Keratinocyte (primary cell): ENCODE measurements at places on chromosomes 12 and 14. TPM values are rescaled to one million over a fixed set of nuclear protein-coding genes. Genes with fewer than 3 reads are reported as not detected.
A peak's percentile ranks its signal among the peaks of the same experiment; 100 is the strongest.

CFL2 gene
- 12.3 to 30.5 TPM (median 28.4 TPM) in 3 replicates for polyA plus RNA-seq

RNASE3 gene
- polyA plus RNA-seq, result not detected in 3 replicates

OTX2 gene
- polyA plus RNA-seq, result not detected in 3 replicates

KRT78 gene
- polyA plus RNA-seq, result 0.49 to 1.7 TPM (median 0.96 TPM) in 3 replicates

CDCA4 gene
- polyA plus RNA-seq, result 29.8 to 48.7 TPM (median 35.7 TPM) in 3 replicates

KRT77 gene
- polyA plus RNA-seq, result 0.54 to 4.6 TPM (median 1.3 TPM) in 3 replicates

PPP1R36 gene
- 0.45 to 0.92 TPM (median 0.81 TPM) in 3 replicates for polyA plus RNA-seq

DNA sequence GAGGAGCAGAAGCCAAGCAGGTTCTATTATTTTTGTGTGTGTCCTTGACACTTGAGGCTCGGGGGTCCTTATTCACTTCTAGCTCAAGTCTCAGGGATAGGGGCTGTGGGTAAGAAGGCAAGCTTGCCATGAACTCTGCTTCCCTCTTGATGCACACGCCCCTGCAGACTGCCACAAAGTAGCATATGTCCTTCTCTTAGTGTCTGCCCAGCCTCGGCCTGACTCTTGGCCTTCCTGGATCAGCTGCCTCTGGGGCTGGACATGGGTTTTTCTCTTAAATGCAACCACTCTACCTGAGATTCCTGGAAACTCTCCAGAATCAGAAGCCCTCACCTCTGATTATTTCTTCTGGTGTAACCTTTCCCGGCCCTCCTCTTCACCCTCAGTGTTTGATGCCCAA, 28.2 kb upstream of the PEX5 start:
- no peak for DNase-seq

DNA sequence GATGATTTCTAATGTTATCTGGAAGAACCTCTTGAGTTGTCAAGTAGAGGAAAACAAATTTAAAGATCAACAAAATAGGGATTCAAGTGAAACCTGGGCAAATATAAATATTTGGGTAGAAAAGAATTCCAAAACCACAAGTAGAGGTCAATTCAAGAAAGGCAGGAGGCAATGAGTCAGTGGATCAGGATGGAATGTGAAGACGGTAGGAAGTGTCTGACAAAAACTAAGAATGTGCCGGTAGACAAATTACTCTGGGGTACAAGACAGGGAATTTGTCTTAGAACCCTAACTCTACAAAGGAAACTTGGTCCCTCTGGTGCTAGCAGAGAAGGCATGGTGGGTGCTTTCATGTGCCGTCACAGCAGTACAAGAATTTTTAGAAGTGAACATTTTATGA, 13.6 kb downstream of the ABCD2 start:
- DNase-seq, result no peak

DNA sequence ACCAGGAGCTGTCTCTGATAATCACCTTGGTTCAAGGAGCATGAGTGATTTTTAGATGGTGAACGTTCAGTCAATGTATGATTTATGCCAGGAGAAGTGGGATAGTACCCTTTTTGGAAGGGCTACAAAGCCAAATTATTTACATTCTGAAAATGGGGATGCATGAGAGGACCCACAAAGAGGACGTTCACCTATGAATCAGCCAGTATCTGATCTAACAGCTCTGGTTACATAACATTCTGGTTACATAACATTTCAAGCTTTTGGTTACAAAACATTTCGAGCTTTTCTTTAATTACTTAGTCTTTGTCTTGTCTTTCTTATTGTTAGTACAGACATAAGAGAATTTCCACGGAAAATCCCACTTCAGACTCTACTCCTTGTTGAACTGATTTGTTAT, 68.8 kb downstream of the SLCO1A2 start:
- DNase-seq, result no peak

GRCh38 chr12:67722296-67722695, 73.8 kb downstream of the DYRK2 start:
- no peak for DNase-seq

GRCh38 chr12:117052386-117053049, 46.7 kb downstream of the TESC start:
- DNase-seq, result no peak

DNA sequence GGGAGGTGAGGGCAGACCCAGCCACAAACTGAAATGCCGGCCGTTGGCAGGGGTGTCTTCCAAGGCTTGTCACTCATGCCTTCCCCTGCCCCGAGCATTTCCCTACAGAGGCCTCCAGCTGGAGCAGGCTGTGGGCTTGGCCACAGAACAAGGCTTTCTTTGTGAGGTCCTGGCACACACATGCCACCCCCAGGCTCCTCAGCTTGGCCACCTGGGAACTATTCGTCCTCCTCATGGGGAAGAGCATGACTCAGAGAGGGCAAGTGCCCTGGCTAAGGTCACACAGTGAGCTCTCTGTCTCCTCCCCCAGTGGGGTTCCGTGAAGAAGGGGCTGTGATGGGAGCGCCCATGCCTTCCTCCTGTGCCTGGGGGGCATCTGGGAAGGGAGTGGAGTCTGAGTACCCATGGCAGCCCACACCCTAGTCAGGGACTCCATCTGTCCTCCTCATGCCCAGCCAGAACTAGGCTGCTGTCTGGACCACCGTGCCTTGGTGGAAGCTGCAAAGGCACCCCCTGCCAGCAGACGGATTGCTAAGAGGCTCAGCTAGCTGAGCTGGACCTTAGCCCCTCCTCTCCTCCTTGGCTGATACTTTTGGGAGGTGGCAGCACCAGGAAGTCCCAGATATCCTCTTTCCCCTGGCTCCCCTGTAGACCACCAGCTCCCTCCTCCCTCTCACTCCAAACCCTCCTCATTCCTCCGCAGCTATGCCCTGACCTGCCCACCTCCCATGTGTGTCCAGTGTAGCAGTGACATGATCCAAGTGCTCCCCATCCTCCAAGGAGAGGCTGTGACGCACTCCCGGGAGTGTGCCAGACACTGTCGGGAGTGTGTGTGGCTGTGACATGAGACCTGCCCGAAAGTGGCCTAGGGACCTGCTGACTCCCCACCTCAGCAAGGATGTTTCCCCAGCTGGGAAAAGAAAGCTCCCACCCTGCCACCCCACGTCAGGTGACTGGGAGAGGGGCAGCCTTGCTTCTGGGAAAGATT, 21.4 kb downstream of the ABCB9 start:
- peak; percentile 94 for DNase-seq

DNA sequence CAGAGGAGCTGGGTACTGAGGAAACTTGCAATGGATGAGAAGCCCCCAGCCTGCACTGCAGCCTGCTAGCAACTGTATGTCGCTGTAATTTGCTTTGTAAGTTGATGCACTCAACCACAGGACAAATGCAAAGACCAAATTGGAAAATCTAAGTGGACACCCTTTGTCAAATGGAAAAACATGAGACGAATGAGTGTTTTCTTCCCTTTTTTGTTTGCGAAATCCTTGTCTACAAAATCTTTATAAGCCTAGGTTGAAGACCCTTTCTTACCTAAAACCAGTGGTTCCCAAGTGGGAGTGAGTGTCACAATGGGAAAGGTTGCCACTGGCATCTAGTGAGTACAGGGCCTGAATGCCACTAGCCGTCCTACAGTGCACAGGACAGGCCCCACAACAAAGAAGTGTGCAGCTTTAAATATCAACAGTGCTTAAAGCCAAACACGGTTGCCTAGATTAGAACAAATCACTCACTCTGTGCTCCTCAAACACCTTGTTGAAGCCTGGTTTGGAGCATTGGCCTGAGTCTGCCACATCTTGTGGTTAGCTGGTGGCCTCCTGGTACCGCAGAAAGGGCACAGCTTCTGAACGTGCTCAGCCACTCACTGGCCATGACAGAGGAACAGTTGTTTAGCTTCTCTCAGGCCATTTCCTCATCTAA, 7.6 kb upstream of the VASH1 start:
- no peak for DNase-seq

DNA sequence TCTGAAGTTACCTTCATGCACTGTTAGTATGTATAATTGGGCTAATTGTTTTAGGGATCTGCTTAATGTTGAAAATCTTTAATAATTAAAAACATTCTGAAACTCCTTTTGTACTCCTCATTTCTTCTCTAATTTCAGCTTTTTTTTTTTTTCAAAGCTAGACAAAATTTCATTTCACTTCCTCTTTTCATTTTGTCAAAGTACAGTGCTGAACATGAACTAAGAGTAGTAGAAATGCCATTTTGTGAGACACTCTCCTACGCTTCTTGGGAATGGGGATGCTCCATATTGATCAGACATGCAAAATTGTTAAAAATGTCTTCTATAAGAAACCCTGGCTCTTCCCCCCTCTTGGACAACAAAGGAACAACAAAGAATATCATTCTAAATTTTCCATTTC, 1.7 kb downstream of the ABCD2 start:
- DNase-seq, result no peak

- DNase-seq, result no peak
Observed at GRCh38 chr14:95323917-95324316, 4.2 kb upstream of the CLMN start.
